ENCODE measurements at places on chromosomes 3 and 15. TPM values are rescaled to one million over a fixed set of nuclear protein-coding genes. Genes with fewer than 3 reads are reported as not detected.

- no peak for DNase-seq
These were observed 120.4 kb downstream of the GABRG3 start for GRCh38 chr15:27091270-27091940.

Gene KNG1
- not detected for total RNA-seq

- no peak for DNase-seq
These were observed 197.5 kb upstream of the BCL6 start for GRCh38 chr3:187942658-187943241.

- DNase-seq: no peak
These were observed 1088.4 kb downstream of the OTOL1 start for GRCh38 chr3:162584986-162585385.

Gene AADACL2
- total RNA-seq: not detected

GRCh38 chr3:139607257-139608107, 67.9 kb upstream of the RBP1 start:
- DNase-seq: no peak
